ENCODE measurements at places on chromosomes 5 and 9.

GRCh38 chr9:114723931-114724330 is 41.9 kb upstream of the TEX48 start:
- DNase-seq: no peak

DNA sequence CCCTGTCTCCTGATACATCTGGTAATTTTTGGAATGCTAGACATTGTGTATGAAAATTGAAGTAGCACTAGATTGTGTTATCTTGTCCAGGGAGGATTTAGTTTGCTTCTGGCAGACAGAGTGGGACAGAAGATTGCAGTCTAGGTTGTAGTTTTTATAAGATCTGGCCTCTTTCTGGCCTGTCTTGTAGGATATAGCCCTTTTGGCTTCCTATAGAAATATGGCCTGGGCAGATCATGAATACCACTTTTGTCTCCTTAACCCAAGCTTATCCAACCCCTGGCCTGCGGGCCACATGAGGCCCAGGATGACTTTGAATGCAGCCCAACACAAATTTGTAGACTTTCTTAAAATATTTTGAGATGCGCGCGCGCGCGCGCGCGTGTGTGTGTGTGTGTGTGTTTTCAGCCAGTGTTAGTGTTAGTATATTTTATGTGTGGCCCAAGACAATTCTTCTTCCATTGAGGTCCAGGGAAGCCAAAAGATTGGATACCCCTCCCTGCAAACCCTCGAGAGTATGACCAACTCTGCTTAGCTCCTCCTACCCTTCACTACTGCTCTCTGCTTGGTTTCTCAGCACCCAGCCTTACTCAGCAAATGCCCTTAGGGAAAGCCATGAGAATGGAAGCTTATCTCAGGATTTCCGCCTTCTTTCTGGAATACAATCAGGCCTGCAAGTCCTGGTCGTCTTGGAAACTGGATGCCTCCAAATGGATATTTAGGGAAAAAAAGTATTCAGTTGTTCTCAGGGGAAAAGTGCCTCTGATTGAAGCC is 26.5 kb downstream of the ANKRD33B start:
- DNase-seq: no peak

DNA sequence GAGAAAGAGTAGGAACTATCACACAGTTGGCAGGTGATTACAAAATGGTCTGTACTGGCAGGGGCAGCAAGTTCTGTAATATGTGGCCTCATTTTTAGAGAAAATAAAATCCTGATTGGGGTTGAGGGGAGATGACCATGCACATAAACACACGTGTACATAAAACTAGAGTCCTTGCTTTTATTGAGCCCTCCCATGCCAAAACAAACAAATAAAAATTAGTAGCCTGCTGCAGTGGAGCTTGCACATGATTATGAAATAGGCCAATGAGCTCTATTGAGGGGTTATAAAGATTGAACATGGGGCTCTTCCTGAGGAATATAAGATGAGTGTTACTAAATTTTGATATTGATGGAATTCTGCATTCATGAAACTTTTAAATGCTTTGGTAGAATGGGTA is 248.4 kb downstream of the ELAVL2 start:
- no peak for DNase-seq

DNA sequence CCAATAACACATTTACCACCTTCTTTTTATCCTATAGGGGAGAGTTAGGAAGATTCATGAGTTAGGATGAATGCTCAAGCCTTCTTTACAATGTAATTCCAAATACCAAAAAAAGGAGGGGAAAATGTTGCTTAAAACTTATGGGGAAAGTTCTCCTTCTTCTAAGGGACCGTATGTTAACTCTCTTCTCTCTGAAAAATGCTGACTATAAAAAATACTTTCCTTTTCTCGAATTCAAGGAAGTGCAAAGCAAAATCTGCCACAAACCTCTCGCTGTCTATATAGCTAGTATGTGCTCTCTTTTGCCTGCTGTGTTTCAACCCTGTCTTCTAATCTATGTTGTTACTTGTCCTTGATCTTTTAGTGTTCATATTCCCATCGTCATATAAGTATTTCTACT is 768.6 kb upstream of the C9orf72 start:
- no peak for DNase-seq

GRCh38 chr9:97766092-97766491 is 69.0 kb upstream of the XPA start:
- DNase-seq: no peak

DNA sequence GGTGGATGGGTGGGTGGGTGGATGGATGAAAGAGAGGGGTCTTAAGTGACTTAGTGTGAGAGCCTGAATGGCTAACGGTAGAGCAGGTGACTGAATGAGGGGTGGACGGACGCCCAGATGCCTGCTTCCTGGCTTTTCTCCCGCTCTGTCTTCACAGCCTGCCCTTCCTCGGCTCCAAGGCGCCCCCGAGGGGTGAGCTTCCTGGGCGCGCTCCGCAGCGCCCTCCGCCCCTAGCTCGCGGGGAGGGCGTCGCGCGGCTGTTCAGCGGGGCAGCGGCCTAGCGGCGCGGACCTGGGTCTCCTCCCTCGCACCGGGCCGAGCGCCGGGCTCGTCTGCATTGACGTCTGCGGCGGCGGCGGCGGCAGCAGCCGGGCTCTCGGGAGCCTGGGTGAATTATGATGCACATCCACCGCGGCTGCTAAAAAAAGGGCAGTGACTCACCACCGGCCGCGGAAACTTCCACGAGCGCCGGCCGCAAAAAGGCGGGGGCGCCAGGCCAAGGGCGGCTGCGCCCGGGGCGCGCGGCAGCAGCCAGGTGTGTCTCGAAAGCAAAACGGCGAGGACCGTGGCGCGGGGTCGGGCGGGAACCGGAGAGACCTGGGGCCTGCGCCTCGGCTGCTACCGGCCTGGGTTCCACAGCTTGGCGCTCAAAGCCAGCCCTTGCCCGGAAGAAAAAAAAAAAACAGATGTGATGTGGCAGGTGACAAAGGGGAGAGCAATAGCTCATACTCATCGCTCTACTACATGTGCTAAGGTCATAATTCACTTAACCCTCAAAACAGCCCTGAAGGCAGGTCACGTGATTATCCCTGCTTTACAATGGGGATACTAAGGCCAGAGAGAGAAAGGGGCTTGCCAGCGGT is 143.0 kb upstream of the ADRA1B start:
- DNase-seq: peak; percentile 47

DNA sequence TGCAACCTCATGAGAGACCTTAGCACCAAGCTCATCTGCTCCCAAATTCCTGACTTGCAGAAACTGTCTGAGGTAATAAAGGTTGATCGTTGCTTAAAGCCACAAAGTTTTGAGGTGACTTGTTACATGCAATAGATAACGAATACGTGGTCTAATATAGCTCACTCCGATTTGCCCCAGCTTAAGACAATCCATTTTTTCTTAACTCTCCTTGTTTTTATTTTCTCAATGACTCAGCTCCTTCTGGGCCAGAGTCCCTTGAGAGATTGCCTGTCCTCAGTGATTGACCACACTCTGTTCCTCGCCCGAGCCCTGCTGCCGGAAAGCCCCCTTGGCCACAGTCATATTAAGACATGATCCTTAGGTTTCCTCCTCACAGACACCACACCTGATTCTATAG is 63.7 kb upstream of the FANCC start:
- no peak for DNase-seq

DNA sequence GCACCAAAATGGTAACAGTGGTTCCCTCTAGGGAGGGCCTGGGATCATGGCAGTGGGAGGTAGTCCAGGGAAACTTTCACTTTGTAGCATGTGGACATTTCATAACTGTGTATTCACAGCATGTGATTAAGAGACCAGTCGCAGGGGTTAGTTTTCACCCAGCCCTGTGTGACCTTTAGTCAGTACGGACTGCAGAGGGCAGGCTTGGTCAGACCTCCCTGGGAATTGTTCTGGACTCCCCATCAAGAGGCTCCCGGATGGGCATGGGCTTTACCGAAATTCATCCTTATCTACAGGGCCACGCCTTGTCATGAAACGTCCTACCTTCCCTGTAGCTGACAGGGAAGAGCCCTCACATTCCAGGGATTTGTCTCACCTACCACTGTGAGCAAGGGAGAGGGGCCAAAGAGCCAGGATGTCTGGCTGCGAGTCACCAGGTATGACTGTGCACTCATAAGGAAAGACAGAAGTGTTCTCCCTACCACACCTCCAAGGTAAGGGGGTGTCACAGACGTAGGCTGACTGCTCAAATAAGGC is 19.9 kb downstream of the GPX3 start:
- no peak for DNase-seq
